ENCODE measurements at places on chromosomes 4 and X.

GRCh38 chr4:65007841-65008439 is 598.7 kb upstream of the TECRL start:
- DNase-seq: no peak

GRCh38 chrX:115402299-115402698 is 112.8 kb downstream of the LUZP4 start:
- DNase-seq: no peak

GRCh38 chrX:109679820-109680219 is 53.2 kb downstream of the ACSL4 start:
- DNase-seq: no peak

DNA sequence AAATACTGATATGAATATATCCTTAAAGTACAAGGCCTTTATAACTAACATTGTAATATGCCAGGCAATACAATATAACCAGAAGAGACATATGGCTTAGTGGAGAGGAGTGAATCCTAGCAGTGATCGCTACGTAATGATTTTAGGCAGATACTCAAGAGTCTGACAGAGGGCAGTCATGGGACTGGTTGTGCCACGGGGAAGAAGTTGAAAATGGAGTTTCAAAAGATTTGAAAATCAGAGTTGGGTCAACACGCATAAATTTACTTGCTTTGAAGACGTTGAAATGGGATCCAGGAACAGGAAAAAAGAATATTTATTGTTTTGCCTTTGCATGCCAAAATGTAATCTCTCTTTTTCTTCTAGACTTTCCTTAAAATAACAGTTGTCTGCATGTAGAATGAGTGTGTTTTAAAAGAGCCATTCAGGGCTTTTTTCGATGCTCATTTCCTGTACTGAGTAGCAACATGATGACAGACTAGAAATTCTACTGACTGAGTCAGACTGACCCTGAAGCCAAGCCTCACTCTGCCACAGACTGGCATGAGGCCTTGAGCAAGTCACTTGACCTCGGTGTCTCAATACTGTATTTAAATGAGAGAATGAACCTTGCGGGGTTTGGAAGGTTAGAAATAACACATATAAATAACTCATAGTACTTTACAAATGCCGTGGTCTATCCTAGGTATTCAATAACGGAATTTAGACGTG is 8.1 kb upstream of the SMS start:
- no peak for DNase-seq

- DNase-seq: no peak
These were observed 76.7 kb downstream of the MANBA start for GRCh38 chr4:102683881-102684609.

- DNase-seq: no peak
These were observed 29.7 kb upstream of the FGF2 start for GRCh38 chr4:122796801-122797404.

GRCh38 chr4:42995343-42995944 is 102.9 kb downstream of the GRXCR1 start:
- DNase-seq: no peak

DNA sequence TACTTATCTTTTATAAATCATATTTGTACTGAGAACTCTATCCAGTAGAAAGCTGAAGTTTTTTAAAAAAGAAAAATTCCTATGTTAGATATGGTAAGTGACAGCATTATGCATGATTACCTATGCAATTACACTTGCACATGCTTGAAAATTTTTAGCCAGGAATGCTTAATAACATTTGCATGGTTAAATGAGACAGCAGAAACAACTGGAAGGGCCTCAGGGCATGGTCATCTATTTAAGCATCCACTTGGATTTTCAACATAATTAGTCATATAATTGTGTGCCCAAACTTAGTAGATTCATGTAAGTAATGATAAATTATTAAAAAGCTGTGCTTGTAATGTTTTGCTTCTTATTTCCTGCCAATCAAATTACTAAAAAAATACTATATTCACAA is 151.9 kb downstream of the TTC29 start:
- no peak for DNase-seq

- DNase-seq: no peak
These were observed 383.4 kb upstream of the FGF13 start for GRCh38 chrX:139094671-139095592.

DNA sequence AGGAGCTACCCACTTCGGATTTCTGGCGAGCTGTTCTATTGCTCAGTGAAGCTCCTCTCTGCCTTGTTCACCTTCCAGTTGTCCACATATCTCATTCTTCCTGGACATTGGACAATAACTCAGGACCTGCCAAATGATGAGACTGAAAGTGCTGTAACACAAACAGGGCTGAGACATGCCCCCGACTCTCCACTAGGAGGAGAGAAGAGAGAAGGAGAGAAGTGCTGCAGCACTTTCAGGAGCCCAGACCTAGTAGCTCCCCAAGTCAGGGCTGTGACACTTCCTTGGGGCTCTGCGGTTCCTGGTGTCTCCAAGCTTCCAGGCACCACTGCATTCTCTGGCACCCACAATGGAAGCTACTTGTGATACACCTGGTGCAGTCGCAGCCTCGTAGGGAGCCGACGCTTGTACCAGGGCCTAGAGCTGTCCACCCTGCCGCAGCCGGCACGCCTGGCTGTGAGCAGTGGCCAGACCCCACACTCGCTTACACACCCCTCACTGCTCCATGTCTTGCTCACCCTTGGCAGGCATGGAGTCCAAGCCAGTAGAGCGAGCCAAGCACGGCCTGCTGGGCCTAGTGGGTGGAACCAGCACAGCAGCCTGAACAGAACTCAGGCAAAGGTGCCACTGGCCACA is 234.9 kb downstream of the TECRL start:
- no peak for DNase-seq

GRCh38 chr4:180581061-180581460 is 1662.1 kb upstream of the TENM3 start:
- no peak for DNase-seq

DNA sequence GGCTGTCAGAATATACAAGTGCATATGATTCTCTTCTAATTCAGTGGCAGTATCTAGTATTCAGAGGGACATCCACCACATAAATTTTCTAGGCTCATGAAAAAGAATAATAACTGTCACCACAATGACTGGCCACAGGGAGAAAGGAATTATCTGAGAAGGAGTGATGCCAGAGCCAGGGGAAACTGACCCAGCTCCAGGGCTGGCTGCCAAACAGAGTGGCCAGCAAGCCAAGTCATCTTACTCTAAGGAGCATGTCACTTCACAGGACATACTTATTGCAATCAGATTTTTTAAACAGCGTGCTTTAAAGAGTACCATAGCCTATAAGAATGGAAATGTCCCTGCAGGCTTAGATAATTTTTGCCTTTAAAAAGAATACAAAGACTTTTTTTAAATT is 5.8 kb upstream of the SEPTIN11 start:
- no peak for DNase-seq

- DNase-seq: no peak
These were observed 389.4 kb downstream of the UNC5C start for GRCh38 chr4:95159384-95159783.

GRCh38 chr4:8919651-8920288 is 48.1 kb upstream of the HMX1 start:
- no peak for DNase-seq

DNA sequence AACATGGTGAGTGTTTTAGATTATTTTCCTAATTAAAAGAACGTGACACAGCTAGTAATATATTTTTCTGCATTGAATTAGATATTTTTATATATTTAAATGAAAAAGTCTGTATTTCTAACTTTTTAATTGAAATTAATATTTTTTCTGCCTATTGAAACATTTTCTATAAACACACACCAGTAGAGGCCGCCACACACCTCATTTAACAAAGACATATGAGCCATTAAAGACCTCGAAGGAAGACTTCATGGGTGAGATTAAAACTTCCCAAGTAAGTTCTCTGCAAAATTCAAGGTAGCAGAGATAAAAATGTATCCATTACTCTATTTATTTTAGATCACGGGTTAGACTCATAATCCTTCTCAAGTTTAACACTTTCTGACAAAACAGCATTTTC is 8.3 kb downstream of the SLITRK2 start:
- DNase-seq: no peak

DNA sequence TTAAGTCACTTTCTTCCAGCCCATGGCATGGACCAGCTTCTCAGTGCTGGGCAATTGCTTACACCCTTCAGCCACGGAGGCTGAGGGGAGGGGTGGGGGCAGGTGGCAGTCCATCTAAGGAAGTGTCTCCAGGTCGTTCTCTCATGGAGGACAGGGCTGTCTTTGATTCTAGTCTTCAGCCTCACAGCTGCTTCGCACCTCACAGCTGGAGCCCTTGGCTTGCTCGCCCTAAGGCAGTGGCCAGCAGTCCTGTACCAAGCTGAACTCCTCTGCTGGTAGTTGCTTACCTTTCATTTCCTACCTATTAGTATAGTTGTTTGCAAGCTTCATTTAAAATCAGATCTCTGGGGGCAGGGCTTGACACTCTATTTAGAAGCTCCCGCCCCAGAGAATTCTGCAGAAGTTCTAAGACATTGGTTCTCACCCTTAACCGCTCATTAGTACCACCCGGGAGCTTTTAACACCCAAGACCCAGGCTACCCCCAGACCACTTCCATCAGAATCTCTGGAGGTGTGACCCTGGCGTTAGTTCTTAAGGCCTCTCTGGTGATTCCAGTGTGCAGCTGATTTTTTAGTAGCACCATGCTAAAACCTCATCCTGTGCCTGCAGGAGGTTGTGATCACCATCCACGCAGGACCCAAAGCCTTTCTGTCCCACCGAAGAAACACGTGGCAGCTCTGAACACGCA is 386.8 kb downstream of the UNC5C start:
- DNase-seq: no peak

DNA sequence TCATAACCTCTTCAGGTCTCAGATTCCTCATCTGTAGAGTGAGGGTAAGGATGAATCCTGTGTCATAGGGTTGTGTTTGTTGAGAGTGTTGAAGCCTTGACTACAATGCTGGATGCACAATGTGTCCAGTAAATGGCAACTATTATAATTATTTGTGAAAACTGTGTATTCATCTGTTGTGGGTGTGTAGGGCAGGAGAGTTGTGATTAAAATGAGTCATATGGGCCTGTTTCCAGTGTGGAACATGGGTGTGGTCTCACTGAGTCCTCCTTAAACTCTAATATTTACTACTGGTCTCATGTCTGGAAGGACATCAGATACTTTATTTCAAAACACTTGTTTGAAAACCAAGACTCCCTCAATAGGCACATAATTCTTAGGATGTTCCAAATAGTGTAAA is 208.5 kb upstream of the CASK start:
- no peak for DNase-seq

DNA sequence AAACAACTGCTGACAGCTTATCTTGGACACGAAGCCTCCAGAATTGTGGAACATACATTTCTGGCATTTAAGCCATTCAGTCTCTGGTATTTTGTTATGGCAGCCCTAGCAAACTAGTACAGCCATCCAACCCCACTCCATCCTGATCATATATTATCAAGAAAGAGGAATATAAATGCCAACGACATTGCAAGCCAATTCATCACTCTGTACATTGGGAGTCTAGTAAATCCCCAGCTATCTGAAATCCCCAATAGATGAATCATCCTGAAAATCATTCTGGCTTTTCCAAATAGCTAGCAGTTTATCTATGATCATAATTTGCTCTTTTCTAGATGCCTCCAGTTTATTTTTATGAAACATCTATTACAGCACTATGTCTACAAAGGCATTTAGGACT is 41.1 kb downstream of the FRMD7 start:
- no peak for DNase-seq

GRCh38 chrX:44025555-44025954 is 52.4 kb upstream of the NDP start:
- DNase-seq: no peak

DNA sequence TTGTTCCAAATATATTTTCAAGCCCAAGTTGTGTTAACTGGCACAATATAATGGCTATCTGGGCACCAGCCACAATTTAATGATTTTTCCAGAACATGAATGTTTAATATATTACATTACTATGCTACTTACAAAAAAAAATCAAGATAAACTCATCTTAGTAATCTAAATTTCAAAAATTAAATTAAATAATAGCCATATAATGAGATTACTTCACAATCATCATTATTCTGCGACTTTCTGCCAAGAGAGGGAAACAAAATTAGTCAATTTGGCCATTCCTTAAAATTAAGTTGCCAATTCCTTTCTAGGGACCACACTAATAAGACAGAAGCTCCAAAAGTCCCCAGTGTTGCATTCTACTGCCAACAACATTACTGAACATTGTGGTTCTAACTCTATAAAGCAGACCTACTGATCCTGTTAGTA is 7.5 kb downstream of the NEK1 start:
- no peak for DNase-seq
